ENCODE measurements at places on chromosomes 4 and X.

DNA sequence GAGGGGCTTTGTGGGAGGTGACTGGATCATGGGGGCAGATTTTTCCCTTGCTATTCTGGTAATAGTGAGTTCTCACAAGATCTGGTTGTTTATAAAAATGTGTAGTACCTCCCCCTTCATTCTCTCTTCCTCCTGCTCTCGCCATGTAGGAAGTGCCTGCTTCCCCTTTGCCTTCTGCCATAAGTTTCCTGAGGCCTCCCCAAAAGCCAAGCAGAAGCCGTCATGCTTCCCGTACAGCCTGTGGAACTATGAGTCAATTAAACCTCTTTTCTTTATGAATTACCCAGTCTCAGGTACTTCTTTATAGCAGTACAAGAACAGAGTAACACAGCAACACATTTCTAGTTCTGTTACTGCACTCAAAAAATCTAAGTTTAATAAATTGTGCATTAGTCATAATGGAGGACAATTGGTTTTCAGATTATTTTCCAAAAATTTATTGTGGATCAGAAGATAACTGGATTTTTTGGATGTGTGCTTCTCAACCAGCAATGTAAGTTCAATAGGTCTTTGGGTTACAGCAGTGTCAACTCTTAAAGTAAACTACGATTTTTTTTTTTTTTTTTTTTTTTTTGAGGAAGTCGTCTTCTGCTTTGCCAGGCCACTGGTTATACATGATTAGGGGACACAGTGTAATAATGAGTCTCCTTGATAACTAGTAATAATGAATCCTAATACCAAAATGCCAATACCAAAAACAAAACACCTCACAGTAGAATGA is 69.9 kb downstream of the CHIC2 start:
- H3K27ac ChIP-seq: no peak overlapping the region
- no peak overlapping the region for H3K4me3 ChIP-seq
- no peaks in the 10 kb centered on the region for H3K27me3 ChIP-seq

- H3K27me3 ChIP-seq: peaks cover 3% of the 10 kb centered on the region
- no peak for DNase-seq
- H3K27ac ChIP-seq: no peak overlapping the region
- no peaks in the 10 kb centered on the region for H3K36me3 ChIP-seq
- no peaks in the 10 kb centered on the region for H3K4me1 ChIP-seq
Measured at GRCh38 chrX:27765718-27766117, 42.1 kb upstream of the MAGEB10 start.

DNA sequence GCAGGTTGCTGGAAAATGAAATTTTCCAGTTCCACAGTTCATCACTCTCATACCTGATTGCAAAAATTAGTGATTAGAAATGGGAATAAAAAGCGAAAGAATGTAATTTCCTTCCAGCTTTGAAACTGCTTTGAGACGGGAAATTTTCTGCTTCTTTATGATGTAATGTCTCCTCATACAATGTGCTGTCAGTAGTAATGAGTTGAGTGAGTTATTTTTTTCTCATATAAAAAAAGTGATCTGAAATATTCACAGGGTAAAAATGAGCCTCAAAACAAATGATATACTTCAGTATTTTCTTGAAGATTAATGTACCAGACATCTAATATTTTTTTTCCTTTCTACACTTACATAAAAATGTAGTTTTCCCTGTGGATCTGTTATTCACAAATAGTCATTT is 179.1 kb upstream of the FAT4 start:
- no peaks in the 10 kb centered on the region for H3K36me3 ChIP-seq
- no peaks in the 10 kb centered on the region for H3K27me3 ChIP-seq
- H3K4me3 ChIP-seq: no peak overlapping the region
- DNase-seq: no peak

- no peaks in the 10 kb centered on the region for H3K4me1 ChIP-seq
- H3K27ac ChIP-seq: no peak overlapping the region
- H3K36me3 ChIP-seq: no peaks in the 10 kb centered on the region
- no peaks in the 10 kb centered on the region for H3K27me3 ChIP-seq
- H3K4me3 ChIP-seq: no peak overlapping the region
Measured at GRCh38 chr4:133969202-133969848, 232.3 kb downstream of the PABPC4L start.

DNA sequence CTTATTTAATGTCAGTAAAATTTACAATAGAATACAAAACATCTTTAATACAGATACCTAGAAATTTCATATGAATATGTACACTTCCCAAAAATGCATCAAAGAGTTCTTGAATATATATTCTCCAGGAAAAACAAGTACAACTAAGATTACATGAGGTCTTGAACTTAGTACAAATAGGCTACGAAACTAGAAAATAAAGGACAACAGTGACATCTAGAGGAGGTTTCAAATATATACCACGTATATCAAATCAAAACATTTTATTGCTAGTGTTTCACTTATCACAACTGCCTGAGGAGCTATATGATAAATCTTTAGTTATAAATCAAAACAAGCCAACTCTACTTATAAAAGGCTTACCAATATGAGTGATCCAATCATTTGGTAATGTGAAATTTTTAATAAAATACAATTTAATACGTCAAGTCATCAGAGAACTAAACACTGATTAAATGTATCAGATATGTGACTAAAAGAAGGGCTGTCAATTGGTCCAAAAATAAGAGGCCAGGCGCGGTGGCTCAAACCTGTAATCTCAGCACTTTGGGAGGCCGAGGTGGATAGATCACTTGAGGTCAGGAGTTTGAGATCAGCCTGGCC is 36.6 kb downstream of the ANAPC10 start:
- peaks cover 22% of the 10 kb centered on the region for H3K36me3 ChIP-seq
- no peak overlapping the region for H3K27ac ChIP-seq
- DNase-seq: no peak
- peaks cover 32% of the 10 kb centered on the region for H3K4me1 ChIP-seq
- no peaks in the 10 kb centered on the region for H3K27me3 ChIP-seq

- H3K4me1 ChIP-seq: peaks cover 8% of the 10 kb centered on the region
- no peak for DNase-seq
- peaks cover 16% of the 10 kb centered on the region for H3K27me3 ChIP-seq
- H3K27ac ChIP-seq: no peak overlapping the region
Measured at GRCh38 chrX:25049357-25049756, 33.6 kb upstream of the ARX start.

DNA sequence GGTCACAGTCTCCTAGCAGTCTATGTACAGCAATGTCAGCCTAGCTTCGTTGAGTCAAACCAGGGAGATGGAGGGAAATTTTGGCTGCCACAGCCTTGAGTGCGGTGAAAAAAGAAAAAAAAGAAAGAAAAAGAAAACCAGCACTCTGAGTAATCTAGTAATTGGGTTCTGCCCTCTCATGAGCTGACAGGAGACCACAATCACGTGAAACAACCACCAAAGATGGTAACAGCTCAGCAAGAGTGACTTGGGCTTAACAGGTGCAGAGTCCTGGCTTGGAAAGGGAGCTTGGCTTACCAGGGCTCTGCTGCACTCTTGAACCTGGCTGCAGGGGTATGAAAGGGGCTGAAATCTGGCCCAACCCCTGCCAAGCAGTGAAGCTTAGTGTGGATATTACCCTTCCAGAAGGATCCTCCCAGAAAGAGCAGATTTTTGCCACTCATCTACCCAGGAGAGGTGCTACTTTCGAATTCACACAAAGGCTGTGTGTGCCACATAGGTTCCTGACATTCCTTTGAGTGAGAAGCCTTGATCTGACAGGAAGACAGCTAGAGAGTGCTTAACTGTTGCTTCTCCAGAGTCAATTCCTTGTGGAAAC is 350.3 kb downstream of the PTTG2 start:
- H3K4me3 ChIP-seq: peak overlapping the region; percentile 42
- peak; percentile 74 for DNase-seq
- H3K4me1 ChIP-seq: peaks cover 75% of the 10 kb centered on the region
- no peaks in the 10 kb centered on the region for H3K36me3 ChIP-seq
- peak overlapping the region; percentile 93 for H3K27ac ChIP-seq

- H3K27me3 ChIP-seq: no peaks in the 10 kb centered on the region
- H3K27ac ChIP-seq: no peak overlapping the region
- no peaks in the 10 kb centered on the region for H3K4me1 ChIP-seq
- no peak overlapping the region for H3K4me3 ChIP-seq
Measured at GRCh38 chr4:2212831-2213230, 29.1 kb downstream of the HAUS3 start.

GRCh38 chr4:83993774-83994173 is 457.9 kb downstream of the GPAT3 start:
- H3K36me3 ChIP-seq: no peaks in the 10 kb centered on the region
- no peaks in the 10 kb centered on the region for H3K4me1 ChIP-seq
- peak; percentile 22 for DNase-seq

Data from activated T-cell treated with anti-CD3 and anti-CD28 coated beads, Interleukin-2, amount 50 U/mL, for 24 hours (primary cell).